ENCODE measurements at places on chromosomes 2 and 18. TPM values are rescaled to one million over a fixed set of nuclear protein-coding genes. Genes with fewer than 3 reads are reported as not detected.

The ZSWIM2 gene
- not detected for total RNA-seq

The CRYGD gene
- 0.76 TPM for total RNA-seq

The PAX8 gene
- total RNA-seq = 1.4 TPM

The RPS27A gene
- 437 TPM for total RNA-seq

DNA sequence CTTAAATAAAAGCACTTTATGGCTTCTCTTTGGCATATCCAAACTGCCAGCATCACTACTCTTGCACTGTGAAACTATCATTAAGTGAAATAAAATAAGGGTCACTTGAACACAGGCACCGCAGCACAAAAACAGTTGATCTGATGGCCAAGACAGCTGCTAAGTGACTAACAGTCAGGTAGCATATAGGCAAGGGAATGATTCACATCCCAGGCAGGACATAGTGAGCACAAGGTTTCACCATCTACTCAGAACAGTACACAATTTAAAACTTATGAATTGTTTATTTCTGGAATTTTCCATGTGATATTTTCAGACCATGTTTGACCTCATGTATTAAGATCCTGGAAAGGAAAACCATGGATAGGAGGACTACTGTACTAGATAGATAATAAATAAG, 214.2 kb downstream of the MREG start:
- H3K27me3 ChIP-seq = no peaks in the 10 kb centered on the region
- H3K27ac ChIP-seq = no peak overlapping the region
- H3K4me3 ChIP-seq = no peak overlapping the region
- no peak for DNase-seq
- no peaks in the 10 kb centered on the region for H3K4me1 ChIP-seq

GRCh38 chr2:27205206-27205605, 6.6 kb upstream of the ATRAID start:
- no peak for DNase-seq
- no peaks in the 10 kb centered on the region for H3K36me3 ChIP-seq
- no peaks in the 10 kb centered on the region for H3K27me3 ChIP-seq

DNA sequence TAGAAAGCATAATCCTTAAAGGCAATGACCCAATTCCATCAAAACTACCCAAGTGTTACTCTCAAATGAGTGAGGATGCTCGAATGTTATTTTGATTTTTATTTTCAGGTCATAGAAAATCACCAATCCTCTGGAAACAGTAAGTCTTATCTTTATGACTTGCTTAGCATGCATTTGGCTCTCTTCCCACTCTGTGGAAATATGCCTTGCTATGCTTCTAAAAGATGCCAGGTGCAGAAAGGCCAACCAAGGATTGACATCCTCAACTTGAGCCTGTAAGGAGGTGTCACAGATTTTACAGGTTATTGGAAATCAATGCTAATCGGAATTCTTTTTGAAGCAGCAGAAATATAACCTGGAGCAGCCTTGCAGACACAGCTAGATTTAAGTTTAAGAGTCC, 543.9 kb upstream of the LINC00305 start:
- no peaks in the 10 kb centered on the region for H3K27me3 ChIP-seq
- H3K4me3 ChIP-seq = no peak overlapping the region
- H3K36me3 ChIP-seq = no peaks in the 10 kb centered on the region
- H3K4me1 ChIP-seq = no peaks in the 10 kb centered on the region
- no peak for DNase-seq
- no peak overlapping the region for H3K27ac ChIP-seq

DNA sequence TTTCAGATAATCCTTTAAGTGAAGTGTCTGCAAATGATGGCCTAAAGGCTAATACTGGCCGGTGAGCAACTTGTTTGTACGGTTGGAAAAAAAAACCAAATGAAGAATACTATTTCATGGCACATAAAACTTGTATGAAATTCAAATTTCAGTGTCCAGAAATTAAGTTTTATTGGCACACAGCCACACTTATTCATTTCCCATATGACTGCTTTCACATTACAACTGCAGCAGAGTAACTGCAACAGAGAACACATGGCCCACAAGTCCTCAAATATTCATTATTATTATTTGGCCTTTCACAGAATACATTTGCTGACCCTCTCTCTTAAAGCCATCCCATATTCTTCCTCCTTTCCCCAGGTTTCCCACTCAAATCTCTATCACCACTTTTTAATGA, 1268.6 kb downstream of the LRP1B start:
- no peaks in the 10 kb centered on the region for H3K36me3 ChIP-seq
- DNase-seq = no peak
- peaks cover 4% of the 10 kb centered on the region for H3K4me1 ChIP-seq
- no peak overlapping the region for H3K4me3 ChIP-seq
